ENCODE measurements at places on chromosomes 16 and 17.

DNA sequence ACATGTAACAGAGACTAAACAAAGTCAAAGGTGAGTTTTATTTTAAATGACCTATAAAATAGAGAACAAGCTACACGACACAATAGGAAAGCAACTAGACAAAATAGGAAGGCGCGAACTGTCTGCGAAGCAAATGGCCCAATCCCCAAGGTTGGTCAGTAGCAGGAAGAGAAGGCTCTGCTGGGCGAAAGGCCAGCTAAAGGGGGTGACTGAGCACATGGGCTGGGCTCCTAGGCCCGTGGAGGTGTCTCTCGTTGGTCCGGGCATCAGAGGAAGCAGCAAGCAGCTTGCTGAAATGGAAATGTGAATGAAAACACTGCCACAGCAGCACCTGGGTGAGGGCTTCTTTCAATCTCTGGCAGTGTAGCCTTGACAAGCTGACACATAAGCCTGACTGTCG is 129.4 kb downstream of the ZNF778 start:
- DNase-seq, result no peak

DNA sequence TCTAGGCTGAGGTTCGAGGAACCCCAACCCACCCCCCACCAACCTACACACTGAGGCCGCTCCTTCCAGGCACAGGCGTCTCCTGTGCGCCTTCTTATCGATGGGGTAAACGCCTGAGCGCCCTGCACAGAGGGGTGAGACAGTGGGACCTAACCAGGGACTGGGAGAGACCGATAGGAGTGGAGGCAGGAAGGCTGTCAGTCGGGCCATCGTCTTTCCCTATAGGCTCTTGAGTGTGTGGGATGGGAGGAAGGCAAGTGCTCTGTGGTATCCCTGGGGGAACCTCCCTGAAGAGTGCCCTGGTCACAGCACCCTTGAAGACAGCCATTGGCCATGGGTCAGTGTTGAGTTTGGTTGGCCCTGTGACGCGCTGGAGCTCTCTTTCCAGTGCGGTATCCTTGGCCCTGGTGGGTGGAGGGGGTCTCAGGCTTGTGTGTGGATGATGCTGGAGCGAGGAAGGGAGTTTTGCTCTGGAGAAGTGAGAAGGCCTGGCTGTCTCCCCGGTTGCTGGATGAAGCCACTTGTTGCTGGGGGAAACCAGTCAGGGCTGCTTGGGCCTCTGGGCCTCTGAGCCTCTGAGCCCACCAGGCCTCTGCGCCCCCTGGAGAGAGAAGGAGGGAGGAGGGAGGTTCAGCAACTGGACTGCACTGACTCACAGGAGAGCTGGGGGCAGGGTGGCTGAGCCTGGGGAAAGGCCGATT is 1.7 kb downstream of the GPRC5C start:
- DNase-seq, result no peak

DNA sequence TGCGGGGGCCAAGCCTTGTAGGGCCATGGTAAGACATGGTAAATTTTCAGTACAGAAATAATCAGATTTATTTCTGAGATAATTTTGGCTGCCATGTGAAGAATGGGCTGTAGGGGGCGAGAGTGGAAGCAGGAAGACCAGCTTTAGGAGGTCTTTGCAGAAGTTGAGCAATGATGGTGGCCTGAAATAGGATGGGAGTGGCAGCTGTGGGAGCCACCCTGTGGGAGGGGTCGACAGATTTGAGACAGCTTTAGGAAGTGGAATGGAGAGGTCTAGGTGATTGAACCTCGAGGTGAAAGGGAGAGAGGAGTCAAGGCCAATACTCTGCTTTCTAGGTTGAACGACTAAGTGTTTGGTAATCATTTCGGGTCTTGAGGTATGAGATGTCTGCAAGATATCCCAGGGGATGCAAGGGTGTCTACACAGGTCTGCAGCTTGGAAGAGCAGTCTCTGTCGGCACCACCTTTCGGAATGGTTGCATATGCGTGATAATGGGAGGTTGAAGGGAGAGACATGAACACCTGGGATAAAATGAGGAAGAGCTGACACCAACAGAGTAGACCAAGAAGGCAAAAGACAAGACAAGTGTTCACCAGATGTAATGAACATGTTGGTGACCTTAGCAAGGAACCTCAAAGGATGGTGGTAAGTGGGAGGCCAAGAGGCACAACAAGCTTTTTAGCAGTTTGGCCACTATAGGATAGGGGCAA is 4.2 kb upstream of the ATXN7L3 start:
- DNase-seq, result peak; percentile 66

- peak; percentile 6 for DNase-seq
These were observed 229.9 kb downstream of the ABCC12 start for GRCh38 chr16:47925811-47926460.

DNA sequence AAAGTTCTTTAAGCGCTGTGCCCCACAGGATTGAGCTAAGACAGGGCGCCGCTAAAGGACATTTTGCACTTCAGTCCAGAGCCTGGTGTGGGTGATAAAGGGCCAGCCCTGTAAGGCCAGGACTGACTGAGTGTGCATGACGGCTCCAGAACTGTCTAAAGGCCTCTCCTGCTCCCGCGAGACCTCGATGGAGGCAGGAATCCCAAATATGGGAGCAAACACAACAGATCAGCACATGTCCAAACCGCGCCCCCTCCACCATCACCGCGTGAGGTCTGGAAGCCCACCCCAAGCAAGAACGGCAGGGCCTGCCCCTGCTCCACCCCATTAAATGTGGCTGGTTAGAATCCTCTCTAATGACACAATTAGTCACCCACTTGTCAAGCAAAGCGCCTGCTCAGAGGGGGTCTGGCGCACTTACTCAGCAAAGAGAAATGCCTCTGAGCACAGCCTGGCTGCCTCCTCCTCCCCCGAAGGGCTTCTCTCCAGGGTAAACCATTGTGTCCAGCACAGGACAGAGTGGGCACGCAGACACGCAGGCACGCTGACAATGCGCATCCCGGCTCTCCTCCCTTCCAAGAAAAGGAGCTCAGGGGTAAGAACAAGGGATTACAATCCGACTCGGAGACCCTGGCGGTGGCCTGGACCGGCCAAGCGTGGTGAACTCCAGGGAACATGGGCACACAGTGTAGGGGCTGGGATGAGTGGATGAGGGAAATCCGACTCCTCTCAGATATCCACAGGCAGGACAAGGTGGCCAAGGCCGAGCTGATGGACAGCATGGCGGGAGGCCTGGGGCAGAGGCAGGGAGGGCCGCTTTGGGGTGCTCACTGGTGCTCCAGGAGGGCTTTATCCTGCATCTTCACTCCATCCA is 1.5 kb downstream of the MXRA7 start:
- peak; percentile 100 for DNase-seq

- DNase-seq, result peak; percentile 25
These were observed 18.8 kb upstream of the ASGR2 start for GRCh38 chr17:7133424-7133823.

DNA sequence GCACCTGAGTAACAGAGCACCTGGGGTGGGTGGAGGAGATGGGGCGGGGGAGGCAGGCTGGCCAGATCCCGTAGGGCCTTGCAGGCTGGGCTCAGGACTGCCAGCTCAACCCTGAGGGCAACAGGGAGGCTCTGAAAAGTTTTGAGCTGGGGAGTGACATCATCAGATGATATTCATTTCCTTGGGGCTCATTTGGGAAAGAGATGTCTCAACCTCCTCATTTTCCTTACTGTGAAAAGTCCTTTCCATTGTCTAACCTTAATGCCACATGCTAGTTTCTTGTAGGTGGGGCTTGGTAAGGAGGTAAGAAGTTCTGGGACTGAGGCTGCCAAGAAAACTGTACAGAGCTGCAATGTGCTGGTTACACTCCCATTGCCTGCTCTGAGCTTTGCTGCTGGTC is 3.7 kb downstream of the TNS4 start:
- peak; percentile 72 for DNase-seq

DNA sequence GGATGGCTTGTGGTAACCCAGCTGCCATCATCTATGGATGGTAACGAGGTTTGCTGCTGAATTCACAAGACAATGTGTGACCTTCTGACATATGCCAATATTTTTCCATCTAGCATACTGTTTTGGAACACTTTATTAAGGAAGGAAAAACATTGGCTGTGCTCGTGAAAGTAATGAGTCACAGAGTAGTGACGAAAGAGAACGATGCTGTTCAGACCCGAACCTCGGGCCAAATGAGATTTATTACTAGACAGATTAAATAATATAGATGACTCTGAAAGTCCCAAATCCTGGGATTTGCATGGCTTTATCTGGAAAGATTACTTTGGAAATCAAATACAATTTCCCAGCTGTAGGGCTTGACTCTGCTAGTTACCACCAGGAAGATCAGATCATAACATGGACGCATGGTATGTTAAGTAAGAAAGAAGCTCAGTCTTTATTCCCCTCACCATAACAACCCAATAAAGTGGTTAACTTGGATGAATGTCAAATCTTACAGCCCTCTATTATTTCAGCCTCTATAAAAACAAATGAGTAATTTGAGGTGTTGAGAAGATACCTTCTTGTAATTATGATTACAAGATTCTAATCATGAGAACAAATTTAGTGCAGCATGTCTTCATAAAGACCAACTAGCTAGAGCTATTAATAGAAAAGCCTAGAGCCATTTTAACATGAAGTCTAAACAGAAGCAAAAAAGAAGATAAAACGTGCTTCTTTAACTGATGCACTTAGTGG is 32.6 kb downstream of the ERN1 start:
- peak; percentile 81 for DNase-seq

GRCh38 chr17:78812855-78813254 is 27.8 kb downstream of the USP36 start:
- DNase-seq, result no peak

- DNase-seq, result peak; percentile 72
These were observed 2.5 kb upstream of the LASP1 start for GRCh38 chr17:38867179-38867967.

DNA sequence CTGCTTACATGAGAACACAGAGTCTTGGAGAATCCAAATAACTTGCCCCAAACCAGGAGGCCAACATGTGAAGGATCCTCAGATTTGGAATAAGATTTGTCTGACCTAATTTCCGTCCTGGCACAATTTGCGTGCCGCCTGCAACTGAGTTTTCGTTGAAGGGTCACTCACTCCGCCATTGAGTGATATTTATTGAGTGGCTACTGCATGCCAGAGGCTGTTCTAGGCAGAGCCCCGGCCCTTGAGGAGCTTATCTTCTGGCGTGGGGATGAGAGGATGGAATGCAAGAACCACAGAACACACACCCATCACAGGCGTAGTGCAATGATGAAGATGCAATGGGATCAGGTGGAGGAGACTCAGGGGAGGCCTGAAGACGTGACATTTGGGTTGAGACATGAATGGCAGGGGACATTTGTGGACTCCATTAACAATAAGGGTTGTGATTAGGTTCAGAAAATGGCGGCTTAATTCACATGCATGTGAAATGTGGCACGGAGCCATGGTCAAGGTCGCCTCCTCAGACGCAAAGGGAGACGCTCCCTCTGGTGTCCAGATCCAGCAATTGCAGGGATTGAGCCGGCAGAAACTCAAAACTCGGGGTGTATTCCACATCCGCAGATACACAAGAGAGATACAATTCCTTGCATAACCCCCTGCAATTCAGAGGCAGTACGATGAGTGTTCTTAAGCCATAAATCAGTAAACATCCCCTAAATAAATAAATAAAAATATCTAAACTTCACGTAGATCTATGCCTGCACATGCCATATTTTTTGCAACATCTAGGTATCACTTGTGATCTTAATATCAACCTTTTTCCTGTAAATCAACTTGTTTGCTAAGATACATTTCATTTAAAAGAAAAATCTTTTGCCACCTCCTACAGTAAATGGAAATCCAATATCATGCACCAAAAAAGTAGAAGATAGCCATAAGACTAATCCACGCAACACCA is 57.9 kb upstream of the CACNG4 start:
- peak; percentile 73 for DNase-seq

All from EH (cell line).